ENCODE measurements at places on chromosomes 5 and 9.

GRCh38 chr5:37892586-37892985, 52.7 kb upstream of the GDNF start:
- DNase-seq: no peak

GRCh38 chr5:106020894-106021293, 1649.8 kb downstream of the EFNA5 start:
- no peak for DNase-seq

- no peak for DNase-seq
Observed at GRCh38 chr5:63700241-63700640, 262.0 kb downstream of the HTR1A start.

- DNase-seq: no peak
Observed at GRCh38 chr5:103256178-103256577, 2.4 kb upstream of the MACIR start.
